ENCODE measurements at places on chromosomes 4 and X.
A peak's percentile ranks its signal among the peaks of the same experiment; 100 is the strongest.

- no peak for DNase-seq
Measured at GRCh38 chr4:128916832-128917231, 107.3 kb downstream of the JADE1 start.

DNA sequence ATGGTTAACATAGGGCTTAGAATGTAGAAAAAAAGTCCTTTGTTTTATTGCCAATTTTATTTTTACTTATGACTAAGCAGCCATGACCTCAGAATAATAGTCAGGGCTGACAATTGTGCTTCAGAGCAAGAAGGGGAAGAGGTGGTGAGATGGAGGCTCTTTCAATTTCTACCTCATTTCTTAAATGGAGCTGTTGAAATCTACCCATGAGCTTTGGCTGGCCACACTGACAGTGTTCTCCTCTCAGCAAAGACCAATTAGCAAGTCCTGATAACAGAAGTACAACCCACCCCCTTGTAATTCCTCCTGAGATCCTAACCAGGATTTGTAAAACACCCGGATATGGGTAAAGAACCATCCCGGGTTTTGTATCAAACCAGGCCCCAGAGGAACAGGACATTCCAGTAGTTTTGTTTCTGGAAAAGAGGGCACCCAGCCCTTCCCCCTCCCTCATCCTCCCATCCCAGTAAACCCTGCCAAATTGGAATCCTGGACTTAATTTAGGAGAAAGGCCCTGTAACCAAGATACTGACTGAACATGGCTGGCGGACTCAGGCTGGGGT is at the start of gene HEPH:
Gene HEPH, plus strand, starts transcription at position 399 of the 563 bp plus-strand sequence. CDS start 6,324 bp downstream, outside the sequence.
- peak; percentile 60 for DNase-seq

DNA sequence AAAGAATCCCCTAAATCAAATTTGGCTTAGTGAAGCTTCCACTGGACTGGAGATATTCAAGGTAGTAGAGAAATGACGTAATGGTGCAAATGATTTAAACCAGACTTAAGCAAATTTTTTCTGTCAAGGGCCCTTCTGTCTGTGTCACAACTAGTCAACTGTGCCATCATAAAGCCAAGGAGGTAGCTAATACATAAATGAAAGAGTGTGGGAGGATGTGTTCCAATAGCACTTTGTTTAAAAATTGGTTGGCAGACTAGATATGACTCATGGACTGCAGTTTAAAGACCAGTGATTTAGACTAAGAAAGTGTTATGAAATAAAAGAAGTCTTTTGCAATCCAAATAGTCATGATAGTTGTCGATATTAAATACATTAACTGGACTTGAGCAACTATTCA is 24.3 kb upstream of the TEX13C start:
- DNase-seq = no peak

DNA sequence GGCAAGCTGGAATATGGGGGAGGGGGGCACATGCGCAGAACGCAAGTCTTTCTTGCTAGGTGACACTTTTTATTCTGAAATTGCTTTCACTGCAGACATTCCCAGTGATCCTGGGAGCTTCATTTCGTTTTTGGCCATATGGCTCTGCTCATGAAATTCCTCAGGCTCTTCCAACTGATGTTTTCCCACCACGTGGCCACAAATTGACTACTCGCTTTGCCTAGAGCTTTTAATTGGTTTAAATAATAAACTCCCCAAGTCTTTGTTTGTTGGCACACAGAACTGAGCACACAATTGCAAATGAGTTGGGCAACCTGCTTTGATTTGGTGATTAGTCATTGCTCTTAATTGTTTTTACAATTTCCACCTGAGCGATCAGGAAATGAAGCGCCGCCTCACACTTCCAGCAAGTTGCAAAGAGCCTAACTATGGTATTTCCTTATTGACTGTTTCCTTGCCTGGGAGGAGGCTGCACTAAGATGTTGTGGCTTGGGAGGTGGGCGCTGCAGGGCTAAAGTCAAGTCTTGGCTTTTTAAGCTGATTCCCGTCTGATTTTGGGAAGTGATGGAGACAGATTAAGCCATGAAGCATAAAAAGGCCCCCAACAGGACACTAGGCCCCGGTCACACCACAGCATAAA is 282.5 kb downstream of the ZIC3 start:
- no peak for DNase-seq

- peak; percentile 15 for DNase-seq
Measured at GRCh38 chrX:128975745-128976144, 547.5 kb downstream of the SMARCA1 start.

DNA sequence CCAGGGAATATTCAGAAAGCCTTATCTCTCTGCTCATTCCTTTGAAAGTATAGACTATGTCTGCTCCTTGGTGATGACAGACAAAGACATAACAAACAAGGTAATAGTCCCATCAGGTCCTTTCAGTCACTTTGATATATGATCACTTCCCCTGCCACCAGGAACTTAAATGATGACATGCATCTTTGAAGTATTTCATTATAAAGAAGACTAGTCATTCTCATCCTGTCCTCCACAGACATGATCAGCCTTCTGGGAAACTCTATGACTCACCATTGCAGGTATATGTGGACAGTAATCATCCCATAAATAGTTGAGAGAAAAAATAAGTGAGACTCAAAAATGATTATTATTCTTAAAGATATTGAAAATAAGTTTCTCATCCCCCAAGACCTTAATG is 117.5 kb upstream of the VCX2 start:
- DNase-seq = no peak

- peak; percentile 12 for DNase-seq
Measured at GRCh38 chrX:130916636-130917422, 13.8 kb upstream of the ENOX2 start.

- no peak for DNase-seq
Measured at GRCh38 chr4:2660596-2661211, 95.4 kb downstream of the TNIP2 start.

- no peak for DNase-seq
Measured at GRCh38 chr4:7034262-7035081, 8.7 kb upstream of the TADA2B start.

- no peak for DNase-seq
Measured at GRCh38 chr4:147103403-147103946, 157.8 kb upstream of the TTC29 start.

DNA sequence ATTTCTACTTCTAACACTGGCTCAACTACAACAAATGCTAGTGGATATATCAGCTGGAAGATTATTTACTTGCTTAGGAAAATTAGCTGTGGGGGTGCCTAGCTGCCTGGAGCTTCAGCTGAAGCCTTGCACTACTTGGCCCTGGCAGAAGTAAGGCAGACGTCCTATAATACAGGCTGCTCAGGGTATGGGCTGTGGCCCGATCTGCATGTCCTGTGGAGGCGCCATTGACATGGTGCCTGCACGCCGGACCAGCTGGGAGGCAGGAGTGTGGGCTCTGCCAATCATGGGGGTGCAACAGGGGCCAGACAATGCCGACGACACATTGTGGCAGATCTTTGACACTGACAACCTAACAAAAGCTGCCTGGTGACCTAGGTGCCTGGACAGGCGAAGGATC is 31.6 kb upstream of the UCP1 start:
- DNase-seq = no peak

GRCh38 chr4:150867148-150867547 is 147.9 kb downstream of the LRBA start:
- DNase-seq = no peak

DNA sequence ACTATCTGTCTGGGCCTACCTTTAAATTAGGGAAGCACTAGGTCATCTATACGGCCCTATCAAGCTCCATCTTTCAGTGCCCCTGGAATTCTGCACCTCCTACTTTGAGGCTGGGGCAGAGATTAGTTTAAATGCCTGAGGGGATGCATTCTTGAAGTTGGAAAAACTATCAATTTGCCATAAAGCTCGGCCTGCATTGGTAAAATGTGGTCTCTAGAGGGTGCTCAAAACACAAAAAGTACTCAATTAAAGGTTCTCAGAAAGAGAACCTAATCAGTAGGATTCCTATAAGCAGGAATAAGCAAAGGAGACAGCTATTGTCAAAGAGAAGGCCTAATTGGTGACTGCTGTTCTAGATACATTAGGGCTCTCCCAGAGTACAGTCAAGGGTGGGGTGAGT is 111.7 kb downstream of the AMER1 start:
- DNase-seq = no peak

- no peak for DNase-seq
Measured at GRCh38 chr4:81550388-81550859, 78.7 kb upstream of the RASGEF1B start.

DNA sequence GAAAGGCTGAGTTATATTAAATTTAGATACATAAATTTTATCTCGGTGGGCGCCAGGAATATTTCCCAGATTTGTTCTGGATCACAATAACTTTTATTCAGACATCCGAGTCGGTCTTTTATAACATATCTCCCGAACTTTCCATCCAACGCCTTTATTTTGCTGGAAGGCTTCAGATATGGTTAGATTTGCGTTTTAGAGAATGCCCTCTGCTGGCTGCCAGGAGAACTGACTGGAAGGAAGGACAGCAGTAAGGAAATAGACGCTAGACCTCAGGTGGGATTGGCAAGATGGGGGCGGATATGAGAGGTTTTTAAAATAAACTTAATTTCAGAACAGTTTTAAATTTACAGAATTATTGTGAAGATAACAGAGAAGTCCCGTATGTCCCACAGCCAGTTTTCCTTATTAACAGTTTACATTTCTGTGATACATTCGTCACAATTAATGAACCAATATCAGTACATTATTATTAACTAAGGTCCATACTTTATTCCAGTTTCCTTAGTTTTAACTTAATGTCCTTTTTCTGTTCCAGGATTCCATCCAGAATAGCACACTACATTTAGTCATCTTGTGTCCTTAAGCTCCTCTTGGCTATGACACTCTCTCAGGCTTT is 4.6 kb upstream of the KANTR start:
- DNase-seq = no peak

DNA sequence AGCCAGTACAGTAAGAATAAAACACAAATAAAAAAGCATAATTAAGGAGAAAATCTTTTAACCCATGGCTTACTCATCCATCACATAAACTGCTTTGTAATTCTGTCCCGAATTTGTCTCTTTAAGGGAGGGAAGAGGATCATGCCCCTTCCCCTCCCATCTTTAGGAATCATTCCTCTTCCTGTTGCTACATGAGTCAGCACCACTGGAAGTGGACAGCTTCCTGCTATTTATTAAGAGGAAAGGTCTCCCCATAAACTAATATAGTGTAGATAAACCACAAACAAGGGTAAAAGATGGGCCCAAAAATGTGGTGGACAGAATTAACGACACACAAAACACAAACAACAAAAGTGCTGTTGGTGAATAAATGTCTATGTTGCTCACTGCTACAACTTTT is 75.8 kb downstream of the PPP3CA start:
- no peak for DNase-seq

DNA sequence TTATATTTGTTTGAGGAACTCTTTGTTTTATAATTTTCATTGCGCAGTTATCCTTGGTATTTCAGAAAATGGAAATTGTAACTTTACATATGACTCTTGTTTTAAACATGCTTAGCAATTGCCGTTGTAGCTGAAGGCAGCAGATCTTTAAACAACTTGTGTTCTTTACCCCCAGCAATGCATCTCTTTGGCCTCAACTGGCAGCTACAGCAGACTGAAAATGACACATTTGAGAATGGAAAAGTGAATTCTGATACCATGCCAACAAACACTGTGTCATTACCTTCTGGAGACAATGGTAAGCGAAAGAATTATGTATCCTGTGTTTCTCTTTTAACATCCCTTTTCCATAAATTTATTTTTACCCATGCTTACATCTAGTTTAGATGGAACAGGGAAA is 263.6 kb downstream of the DCTD start:
- DNase-seq = no peak

DNA sequence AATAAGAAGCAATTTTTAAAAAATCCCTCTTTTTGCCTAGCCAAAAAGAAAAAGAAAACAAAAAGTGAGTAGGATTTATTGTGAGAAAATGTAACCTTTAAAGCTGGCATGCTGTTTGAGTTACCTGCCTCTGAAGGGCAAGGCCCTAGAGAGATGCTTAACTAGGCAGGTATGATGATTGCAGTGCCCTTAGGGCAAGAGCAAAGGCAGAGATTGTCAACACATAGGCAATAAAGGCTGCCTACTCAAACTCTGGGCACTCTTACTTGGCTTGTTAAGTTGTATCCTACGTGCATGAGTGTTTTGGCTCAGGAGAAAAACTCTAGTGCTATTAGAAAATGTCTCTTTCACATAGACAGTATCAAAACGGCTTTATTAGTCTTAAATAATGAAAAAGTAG is 306.0 kb downstream of the RPA4 start:
- DNase-seq = no peak

DNA sequence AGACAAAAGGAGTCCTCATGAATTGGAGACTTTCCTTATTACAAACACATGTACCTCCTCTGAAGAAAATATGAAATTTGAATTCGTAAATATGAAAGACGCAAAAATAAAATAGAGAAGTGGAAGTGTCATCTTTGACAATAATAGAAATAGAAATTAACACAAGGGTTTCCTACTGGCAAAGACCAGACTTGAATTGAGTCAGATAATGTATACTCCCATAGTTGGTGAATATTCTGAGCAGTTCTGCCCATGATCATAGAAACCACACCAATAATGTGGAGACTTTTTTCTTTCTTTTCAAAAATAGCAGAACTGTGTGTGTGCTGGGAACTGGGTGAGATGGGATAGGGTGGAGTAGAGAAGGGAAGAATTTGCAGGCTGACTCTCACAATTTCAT is 277.7 kb upstream of the TET2 start:
- DNase-seq = no peak

GRCh38 chr4:25951390-25951952 is 37.5 kb downstream of the SMIM20 start:
- no peak for DNase-seq

- no peak for DNase-seq
Measured at GRCh38 chr4:168893807-168894206, 116.2 kb downstream of the CBR4 start.

DNA sequence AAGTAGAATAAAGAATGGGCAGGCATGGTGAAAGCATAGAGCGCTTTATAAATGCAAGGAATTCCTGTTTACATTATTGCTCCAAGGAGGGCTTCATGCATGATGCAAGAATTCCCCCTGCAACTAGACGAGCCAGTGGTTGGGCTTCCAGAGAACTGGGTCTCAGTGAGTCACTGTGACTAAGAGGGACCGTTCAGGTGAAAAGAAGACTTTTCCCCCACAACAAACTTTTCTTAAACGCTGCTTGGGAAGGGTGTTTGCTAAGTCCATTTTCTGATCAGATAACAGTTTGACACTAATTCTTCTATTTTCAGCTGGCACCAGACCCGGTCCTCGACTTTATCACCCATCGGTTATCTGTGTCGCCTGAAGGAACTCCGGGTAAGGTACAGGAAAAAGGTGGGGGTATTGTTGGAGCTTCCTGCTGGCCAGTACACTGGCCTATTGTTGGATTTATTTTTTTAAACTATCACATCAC is 40.1 kb downstream of the LDB2 start:
- DNase-seq = no peak

DNA sequence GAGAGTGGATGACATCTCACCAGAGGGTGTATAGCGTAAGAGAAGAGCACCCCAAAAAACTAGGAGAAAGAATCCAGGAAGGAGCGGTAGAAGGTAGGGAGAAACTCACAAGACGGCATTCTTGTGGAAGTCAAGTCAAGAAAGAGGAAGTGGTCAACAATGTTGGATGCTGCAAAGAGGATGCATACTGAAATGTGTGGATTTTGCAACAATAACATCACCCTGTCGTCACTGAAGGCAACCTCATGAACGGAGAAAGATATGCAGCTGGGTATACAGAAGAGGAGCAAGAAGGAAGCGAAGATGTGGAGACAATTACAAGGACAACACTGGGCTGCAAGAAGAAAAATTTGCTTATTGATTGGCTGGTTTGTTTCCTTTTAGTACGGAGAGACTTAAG is 11.4 kb upstream of the TAPT1 start:
- no peak for DNase-seq

All from posterior cingulate gyrus (tissue), 11 donors.